ENCODE measurements at places on chromosomes 11 and 22. TPM values are rescaled to one million over a fixed set of nuclear protein-coding genes. Genes with fewer than 3 reads are reported as not detected.

The PRODH gene
- total RNA-seq: not detected

DNA sequence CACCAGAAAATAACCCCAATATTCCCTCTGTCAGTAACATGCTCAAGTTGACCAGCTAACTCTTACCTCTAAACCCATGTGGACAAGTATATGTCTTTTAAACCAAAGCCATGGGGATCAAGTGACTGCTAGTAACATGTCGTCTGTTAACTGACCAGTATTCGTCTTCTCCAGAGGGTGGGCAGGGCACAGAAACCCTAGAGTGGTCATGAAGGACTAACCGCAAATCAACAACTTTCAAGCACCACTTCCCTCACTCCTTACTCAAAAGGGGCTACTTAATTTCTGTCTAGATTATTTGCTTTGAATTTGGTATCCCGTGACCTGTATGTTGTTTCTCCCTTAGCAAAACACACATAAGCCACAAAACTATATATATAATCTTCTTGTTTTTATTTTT lies 293.2 kb downstream of the SWAP70 start:
- DNase-seq: no peak

The CHRNA10 gene
- 1.0 TPM for total RNA-seq

DNA sequence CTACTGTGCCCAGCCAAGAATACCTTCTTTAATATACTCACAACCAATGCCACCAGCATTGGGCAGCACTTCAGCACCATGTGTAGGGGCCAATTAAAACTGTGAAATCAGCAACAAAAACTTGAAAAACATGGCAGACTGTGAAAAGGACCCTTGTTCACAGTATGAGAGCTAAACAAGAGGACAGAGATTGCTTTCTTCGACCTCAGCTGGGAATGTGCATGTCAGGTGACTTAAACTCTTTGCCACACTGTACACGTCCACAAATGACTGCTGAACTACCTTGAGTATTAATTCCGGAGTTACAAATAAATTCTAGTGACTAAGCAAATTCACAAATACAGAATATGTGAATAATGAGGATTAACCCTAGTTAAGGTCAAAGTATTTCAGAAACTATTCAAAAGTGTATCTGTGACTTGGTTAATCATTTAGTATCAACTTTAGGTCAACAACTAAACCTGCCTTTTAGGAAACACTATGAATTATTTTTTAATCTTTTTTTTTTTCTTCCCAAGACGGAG lies 33.0 kb downstream of the DDX6 start:
- DNase-seq: no peak

GRCh38 chr22:38462960-38463784 lies 4.7 kb upstream of the KDELR3 start:
- DNase-seq: no peak

The MYRF gene
- total RNA-seq: 1.6 TPM

GRCh38 chr11:33942954-33943353 lies 51.1 kb upstream of the LMO2 start:
- no peak for DNase-seq

DNA sequence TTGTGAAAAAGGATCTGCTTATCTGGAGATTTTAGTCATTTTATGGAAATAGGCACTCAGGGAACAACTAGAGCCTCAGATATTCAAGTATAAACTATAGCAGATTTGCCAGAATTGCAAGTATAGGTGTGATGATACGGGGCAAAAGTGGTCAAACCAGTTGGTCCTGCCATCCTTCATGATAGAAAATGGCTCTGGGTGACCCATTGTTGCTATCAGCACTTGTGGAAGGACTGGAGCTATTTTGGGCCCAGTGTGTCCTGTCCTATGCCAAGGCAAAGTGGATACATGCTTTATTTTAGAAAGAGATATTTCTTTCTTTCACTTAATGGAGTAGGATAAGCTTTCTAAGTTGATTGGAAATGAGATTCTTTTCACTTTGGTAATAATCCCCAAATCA lies 85.2 kb downstream of the PPP6R3 start:
- DNase-seq: no peak

DNA sequence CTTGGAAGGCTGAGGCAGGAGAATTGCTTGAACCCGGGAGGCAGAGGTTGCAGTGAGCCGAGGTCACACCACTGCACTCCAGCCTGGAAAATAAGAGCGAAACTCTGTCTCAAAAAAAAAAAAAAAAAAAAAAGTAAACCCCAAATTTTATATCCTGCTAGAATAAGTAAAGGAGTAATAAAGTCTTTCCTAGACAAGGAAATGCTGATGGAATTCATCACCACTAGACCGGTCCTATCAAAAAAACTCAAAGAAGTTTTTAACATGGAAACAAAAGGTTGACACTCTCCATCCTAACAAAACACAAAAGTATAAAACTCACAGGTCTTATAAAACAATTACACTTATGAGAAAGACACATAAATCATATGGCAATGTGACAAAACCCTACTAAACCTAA lies 213.9 kb downstream of the SBF2 start:
- DNase-seq: no peak

The DGAT2 gene
- 1.7 TPM for total RNA-seq

The MYO18B gene
- 1.6 TPM for total RNA-seq

DNA sequence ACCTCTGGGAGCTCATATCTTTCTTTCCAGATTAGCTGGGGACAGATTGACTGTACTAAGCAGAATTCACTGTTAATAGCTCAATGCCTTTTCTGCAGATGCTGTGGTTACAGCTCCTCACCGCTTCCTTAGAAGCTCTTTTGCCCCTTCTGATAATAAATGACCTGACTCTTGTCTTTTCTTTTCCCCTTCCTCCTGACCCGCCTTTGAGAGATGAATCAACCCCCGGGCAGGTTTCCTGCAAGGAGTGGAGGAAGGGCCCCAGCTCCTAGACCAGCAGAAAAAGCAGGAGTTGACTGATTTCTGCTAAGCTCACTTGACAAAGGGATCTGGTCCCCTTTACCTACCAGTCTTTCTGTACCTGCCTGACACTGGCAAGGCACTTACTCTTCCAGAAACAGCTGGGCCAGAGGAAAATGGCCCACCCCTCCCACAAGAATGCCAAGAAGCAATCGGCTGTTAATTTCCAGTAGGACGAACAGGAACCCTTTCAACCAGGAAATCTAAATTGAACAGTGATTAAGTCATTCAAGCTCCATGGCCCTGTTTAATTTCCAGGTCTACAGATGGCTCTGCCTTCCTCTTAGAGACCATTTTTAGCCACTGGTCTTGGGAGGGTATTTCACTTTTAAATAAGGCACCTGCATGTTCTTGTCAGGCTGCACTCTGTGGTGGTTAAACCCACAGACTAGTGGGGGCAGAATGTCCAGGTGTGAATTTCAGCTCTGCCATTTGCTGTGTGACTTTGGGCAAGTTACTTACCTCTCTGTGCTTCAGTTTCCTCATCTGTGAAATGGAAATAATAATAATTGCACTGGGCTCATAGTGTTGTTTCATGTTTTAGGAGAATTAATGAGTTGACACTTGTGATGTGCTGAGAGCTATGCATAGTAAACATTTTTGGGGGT lies 67.5 kb downstream of the PRR5L start:
- DNase-seq: no peak

DNA sequence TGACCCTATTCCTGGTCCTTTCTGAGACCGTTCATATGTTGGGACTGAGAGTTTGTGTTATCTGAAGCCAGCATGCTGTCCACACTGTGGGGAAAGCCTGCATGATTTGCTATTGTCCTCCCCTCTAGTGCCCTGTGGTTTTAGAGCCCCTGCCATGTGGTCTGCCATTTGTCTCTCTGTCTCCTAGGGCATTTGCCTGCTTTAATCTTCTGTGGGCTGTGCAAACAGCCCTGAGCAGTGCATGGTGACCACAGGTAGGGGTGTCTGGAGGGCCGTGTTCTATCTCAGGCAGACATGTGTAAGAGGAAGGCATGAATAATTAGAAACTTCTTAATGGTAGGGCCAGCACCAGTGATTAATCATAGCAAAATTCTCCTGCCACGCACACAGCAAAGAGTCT lies 23.0 kb downstream of the AMPD3 start:
- no peak for DNase-seq

DNA sequence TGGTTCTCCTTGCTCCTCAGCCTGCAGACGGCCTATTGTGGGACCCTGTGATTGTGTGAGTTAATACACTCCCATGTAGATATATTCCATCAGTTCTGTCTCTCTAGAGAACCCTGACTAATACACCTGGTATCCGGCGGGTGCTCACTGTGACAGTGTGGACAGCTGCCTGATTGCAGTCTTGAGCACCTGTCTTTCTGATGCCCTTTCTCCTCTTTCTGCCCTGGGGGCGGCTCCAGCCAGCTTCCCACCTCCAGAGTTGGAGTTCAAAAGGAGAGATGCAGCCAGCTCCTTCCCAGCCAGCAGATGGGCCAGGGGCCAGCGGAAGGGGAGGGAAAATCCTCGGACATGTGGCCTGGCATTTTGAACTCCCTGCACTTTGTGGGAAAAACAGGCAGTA lies 15.0 kb downstream of the SMIM38 start:
- no peak for DNase-seq

GRCh38 chr11:96063053-96063452 lies 139.1 kb upstream of the MTMR2 start:
- DNase-seq: no peak

DNA sequence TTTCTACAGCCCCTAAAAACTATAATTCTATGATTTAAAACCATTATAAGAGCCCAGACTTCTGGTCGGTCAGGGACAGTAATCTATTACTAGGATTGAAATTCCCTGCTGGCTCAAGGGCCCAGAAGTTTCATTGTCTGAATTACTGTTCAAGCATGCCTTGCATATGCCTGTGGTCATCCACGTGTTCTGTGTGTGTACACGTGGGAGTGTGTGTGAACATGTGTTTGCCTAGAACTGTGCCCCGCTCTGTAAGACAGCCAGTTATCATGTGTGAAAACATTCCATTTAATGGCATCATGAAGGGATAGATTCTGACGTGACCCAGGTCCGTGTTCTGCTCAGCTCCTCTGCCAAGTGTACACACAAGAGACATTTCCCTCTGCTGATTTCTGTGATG lies 189.3 kb upstream of the NECTIN1 start:
- DNase-seq: no peak

DNA sequence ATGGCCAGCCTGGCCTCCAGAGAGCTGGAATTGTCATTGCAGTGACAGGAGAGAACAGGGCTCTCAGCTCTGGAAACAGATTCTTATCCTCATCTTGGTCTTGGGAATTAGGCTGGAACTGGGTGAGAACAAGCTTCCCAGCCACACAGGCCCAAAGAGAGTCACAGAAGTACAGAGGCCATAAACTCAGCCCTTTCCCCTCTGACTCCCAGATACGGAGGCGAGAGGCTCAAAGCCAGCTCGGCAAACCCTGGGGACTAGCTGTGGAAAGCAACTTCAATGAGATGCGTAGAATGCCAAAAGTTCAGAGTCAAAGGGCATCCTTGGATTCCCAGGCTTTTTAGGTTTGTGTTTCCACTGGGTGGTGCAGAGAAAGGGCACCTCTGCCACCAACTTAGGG lies 14.3 kb upstream of the ABCC8 start:
- no peak for DNase-seq

DNA sequence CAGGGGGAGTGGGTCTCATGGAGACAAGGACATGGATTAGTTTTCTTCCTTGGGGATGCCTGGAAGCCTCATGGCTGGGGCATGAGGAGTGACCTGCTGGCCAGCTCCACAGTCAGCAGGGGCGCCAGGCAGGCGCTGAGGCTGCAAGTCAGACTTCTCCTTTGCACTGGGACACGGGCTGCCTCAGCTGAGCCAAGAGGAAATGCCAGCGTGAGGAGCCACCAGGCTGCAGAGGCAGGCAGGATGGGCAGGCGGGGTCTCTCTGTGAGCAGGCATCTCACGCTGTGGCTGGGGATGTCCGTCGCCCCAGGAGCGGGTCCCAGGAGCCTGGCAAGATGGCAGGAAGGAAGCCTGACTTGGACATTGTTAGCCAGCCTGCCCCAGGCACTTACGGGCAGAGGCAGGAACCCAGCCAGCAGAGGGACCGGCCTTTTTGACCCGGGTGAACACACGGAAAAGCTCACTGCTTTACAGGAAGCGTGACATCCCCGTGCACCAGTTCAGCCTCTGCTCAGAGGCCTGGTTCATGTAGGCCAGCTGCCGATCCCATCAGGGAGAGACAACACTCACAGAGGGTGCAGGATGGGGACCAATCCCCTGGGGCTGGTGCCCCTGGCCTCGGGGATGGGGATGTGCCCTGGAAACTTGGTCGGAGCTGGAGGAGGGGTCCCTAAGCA lies 10.2 kb downstream of the GNB1L start:
- DNase-seq: peak; percentile 45

The FGF3 gene
- total RNA-seq: not detected

The RTN4RL2 gene
- total RNA-seq: 0.27 TPM

DNA sequence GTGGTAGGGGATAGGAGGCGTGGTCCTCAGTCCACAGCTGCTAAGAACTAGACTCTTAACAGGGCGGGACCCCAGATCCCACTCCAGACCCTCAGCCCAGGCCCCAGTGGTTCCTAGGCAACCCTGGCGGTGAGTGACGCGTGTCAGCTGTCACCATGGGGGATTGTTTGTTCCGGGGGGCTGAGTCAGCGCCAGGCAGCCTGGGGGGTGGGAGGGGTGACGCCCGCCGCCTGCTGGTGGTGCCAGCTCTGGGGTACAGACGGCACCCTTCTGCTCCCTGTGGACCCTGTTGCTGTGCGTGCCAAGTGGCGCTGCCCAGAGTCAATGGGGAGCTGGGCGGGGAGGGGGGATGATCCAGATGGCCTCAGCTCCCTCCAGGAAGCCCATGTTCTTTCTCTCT lies 2.5 kb downstream of the CNIH2 start:
- DNase-seq: no peak

The MIAT gene
- total RNA-seq: 11.6 TPM

GRCh38 chr11:78961937-78962701 lies 387.5 kb upstream of the NARS2 start:
- peak; percentile 7 for DNase-seq

DNA sequence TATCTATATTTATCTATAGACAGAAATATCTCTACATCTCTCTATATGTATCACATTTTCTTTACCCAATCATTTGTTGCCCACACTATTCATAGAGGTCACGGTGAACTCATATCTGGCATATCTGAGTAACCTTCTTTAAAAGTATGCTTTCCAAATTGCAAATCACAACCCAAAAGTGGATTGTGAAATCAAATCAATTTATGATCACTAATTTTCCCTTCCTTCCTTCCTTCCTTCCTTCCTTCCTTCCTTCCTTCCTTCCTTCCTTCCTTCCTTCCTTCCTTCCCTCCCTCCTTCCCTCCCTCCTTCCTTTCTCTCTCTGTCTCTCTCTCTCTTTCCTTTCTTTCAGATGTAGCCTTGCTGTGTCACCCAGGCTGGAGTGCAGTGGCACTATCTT lies 448.0 kb upstream of the CCDC90B start:
- no peak for DNase-seq

All from activated CD8-positive, alpha-beta T cell treated with anti-CD3 and anti-CD28 coated beads for 36 hours (primary cell).